ENCODE measurements at places on chromosomes 4 and X. TPM values are rescaled to one million over a fixed set of nuclear protein-coding genes. Genes with fewer than 3 reads are reported as not detected.
A peak's percentile ranks its signal among the peaks of the same experiment; 100 is the strongest.

DNA sequence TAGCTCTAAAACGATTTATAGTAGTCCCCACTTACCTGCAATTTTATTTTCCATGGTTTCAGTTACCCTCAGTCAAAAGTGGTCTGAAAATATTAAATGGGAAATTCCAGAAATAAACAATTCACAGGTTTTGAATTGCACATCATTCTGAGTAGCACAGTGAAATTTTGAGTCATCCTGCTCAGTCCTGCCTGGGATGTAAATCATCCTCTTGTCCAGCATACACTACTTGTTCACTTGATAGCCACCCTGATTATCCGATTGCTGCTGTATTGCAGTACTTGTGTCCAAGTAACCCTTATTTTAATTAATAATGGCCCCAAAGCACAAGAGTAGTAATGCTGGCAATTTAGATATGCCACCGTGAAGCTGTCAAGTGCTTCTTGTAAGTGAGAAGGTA lies 23.5 kb upstream of the BDH2 start:
- DNase-seq = no peak

- DNase-seq = no peak
Measured at GRCh38 chr4:48149827-48150370, 15.8 kb upstream of the TXK start.

- peak; percentile 97 for DNase-seq
Measured at GRCh38 chr4:152352622-152353116, 183.2 kb downstream of the FBXW7 start.

- no peak for DNase-seq
Measured at GRCh38 chr4:128633067-128633466, 176.4 kb upstream of the JADE1 start.

- DNase-seq = no peak
Measured at GRCh38 chr4:120667102-120667501, 255.4 kb downstream of the PRDM5 start.

Gene HELT
- polyA plus RNA-seq = not detected
